ENCODE measurements at places on chromosomes 12 and 14.

DNA sequence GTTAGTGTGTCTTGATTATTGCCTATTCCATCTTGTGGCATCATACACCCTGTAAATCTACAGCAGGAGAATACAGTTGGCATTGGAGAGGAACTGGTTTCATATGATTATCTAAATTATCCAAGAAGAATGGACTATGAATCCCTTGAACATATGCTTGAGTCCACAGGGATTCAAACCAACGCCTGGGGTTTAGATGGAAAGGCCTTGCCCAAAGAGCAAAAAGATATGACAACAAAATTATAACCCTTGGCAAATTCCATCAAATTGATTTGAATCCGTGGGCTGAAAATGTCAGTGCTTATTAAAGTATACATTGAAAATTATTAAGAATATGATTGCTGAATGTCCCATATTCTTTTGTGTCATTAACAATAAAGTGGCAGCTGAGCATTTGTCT is 108.2 kb downstream of the PDE3A start:
- no peak for DNase-seq

- no peak for DNase-seq
Observed at GRCh38 chr14:51680031-51680430, 28.3 kb downstream of the FRMD6 start.

- DNase-seq: no peak
Observed at GRCh38 chr12:39032034-39032433, 126.6 kb upstream of the CPNE8 start.

GRCh38 chr12:96120359-96121100 is 73.6 kb upstream of the ELK3 start:
- DNase-seq: no peak

- DNase-seq: no peak
Observed at GRCh38 chr12:110933326-110933974, 13.1 kb upstream of the MYL2 start.

- DNase-seq: no peak
Observed at GRCh38 chr12:14211947-14212387, 153.5 kb upstream of the ATF7IP start.

DNA sequence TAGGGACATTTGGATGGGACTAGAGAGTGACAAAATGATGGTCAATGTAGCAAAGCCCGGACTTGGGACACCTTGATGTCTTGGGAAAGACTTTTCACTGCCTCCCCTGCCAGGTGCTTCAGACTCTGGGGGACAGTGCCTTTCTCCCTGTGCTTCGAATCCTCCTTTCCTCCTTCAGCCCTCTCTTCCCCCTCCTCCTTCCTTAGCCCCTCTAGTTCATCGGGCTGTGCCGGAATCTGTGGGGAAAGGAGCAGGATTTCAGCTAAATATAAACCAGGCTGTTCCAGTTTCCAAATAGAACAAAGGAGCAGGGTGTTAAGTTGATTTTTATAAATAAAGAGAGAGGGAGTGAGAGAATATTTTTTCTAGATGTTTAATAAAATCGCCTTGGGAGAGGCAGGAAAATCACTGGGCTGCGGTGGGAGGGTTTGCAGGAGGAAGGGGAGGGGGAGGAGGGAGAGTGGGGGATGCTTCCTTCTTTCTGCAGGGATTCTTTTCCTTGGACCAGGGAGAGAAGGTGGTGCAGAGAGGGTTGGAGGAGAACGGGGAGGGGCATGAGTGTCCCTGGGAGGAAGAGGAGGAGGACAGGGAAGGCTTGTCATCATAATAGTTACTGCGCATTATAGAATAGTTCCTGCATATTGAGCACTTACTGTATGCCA is 21.3 kb upstream of the CABP1 start:
- no peak for DNase-seq

DNA sequence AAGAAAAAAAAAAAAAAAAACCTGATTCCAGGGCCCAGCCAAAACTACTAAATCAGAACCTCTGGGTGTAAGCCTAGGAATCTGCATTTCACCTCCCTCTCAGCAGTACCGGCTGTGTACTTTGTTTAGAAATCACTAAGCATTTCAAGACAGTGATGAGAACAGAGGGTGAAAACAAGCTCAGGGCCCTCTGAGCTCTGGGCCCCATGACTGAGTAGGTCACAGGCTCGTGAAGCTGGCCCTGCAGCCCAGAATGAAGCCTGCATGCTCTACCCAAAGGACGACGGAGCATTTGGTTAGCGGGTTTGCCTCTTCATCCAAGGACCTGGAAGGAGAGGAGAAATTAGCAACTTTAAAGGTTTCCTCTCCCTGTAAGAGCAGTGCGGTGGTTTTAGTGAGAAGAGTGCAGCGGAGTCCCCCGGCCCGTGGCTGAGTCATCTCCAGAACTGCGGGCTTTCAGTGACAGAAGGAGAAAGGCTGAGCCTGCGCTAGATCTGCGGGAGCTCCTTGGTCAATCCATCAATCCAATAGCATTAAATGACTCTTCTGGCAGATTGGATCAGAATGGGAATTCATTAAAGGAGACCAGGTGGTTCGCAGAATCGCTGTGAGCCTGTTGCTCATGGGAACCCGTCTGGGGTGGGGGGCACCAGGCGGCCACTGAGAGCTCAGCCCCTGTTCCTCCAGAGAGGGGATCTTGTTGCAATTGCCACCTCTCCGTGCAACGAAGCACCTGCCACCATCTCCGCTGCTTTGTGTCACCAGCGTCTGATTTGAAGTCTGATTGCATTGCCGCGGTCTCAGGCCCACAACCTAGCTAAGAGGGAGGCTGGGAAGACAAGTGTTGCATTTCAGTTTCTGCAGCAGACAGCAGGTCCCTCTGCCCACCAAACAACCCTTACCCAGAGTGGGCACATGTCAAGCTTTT is 7.3 kb downstream of the IL31 start:
- DNase-seq: peak; percentile 40

DNA sequence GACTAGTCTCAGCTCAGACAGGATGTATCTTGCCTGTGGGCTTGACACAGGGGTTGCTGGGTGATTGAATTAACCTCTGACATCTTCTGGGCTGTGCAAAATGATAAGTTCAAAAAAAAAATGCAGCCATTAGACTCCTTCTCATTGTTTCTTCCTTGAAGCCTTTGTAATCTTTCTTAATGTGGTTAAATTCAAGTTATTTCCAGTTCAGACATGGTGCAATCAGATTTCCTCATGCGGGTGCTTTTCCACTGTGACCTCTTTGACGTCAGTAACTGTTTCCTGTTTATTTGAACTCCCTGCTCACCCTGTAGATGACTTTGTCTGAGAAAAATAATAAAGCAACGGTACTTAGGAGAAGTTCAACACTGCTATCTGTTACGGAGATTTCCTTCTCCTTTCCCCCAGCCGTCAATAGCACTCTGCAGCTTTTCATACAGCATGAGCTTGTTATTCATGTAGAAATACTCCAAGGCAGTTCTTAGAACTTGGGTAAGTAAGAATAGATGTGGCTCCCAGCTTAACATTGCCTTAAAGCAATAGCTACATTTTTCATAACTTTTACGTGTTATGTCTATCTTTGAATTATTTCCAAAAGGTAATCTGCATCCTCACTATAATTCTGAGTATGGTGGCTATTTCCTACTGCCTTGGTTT is 155.5 kb downstream of the PRKCH start:
- peak; percentile 91 for DNase-seq

GRCh38 chr14:52079239-52079959 is 10.5 kb upstream of the NID2 start:
- DNase-seq: no peak

DNA sequence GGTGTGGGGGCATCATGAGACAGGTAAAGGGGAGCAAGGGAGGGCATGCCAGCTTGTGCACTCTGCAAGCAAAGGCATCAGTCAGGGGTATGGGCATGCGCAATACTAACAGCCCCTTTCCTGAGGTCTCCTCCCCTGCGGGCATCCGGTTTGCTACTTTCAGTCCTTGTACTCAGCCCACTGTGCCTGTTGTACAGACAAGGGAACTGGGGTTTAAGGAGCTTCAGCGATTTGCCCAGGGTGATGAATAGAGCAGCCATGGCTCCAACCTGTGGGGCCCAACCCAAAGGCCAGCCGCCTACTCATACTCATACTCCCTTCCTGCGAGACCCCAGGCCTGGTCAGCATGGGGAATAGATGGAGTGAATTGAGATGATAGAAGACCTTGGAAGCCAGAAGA is 66.7 kb downstream of the GALNT16 start:
- DNase-seq: no peak

DNA sequence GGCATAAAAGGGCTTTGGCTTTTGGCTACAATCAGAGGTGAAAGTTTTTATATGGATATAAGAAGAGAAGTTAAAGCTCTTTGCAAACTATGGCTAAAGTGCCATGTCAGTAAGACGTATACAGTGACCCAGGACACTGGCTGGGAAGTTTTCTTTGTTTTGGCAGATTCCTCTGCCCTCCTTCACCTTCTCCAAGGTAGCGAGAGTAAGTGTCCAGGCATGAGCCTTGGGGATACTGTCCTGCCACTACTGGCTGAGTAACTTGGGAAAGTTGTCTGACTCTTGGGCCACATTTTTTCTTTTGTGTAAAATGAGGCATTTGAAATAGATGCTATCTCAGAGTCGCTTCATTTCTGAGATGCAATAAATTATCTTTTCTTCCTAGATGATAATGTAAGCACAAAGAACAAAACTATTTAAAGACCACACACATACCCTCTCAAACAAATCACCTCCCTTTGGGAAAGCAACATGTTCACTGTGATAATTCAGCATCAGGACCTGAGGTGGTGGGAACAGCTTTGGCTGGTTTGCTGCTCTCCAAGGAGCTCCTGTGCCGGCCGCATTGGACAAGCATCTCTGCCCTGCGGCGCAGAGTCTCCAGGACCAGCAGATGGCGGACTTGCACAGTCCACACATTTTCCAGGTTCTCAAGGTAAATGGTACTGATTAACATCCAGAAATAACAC is 106.3 kb downstream of the PTCSC3 start:
- no peak for DNase-seq

GRCh38 chr12:68455691-68456345 is 123.7 kb upstream of the MDM1 start:
- no peak for DNase-seq

DNA sequence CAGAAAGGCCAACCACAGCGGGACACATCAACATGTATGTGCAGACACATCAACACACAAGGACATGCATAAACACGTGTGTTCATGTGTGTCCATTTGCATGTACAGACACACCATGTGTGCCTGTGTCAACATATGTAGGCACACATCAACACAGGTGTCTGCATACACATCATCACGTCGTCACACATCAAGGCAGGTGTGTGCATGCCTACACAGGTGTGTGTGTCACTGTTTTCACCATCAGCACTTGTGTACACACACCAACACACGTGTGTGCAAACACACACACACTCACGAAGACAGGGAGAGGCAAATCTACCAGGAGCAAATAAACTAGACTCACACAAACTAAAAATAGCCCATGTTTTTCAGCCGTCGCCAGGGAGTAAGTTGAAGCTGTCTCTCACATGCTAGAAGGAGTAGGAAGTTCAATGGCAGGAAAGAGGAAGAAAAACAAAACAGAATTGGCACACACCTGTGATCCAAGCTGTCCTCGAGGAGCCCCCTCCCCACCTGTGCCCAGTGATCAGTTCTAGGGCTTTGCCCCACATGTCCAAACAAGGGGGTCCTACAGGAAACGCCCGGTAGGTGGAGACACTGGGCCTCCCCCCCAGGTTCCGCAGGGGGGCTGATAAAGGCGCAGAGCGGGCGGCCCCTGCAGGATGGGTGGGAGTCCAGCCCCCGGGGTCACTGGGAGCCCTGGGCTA is 7.4 kb downstream of the SCARB1 start:
- DNase-seq: no peak

- no peak for DNase-seq
Observed at GRCh38 chr14:99736603-99737371, 52.7 kb downstream of the CYP46A1 start.
